ENCODE measurements at places on chromosomes 11 and 22.
A peak's percentile ranks its signal among the peaks of the same experiment; 100 is the strongest.

DNA sequence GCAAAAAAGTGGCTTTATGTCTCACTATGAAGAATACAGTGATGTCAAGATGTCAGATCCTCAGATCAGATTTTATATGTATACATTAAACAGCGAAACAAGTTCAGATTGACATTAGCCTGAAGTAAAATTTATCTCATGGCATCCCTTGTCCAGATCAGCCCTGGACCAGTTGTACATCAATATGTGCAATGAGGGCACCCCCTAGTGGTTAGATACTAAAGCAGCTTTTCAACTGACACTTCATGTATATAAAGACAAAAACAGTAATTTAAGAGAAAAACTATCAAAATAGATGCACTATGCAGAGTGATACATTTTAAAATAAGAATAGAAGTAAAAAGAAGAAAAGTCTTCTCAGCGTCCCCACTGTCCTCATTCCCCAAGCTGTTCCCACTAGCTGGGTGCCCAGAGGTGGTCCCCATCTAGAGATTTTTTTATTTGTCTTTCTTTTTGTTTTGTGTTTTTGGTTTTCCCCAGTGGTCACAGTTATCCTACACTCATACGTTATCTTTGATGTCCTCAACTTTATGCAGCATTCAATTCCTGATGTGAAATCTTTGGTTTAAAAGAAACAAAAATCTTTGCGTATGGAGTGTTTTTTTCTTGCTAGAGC is 2193.4 kb upstream of the RAG2 start:
- no peak for DNase-seq

GRCh38 chr22:23557036-23557435 is 23.1 kb downstream of the IGLL1 start:
- no peak for DNase-seq

GRCh38 chr11:12087075-12088004 is 23.1 kb upstream of the MICAL2 start:
- DNase-seq = no peak

DNA sequence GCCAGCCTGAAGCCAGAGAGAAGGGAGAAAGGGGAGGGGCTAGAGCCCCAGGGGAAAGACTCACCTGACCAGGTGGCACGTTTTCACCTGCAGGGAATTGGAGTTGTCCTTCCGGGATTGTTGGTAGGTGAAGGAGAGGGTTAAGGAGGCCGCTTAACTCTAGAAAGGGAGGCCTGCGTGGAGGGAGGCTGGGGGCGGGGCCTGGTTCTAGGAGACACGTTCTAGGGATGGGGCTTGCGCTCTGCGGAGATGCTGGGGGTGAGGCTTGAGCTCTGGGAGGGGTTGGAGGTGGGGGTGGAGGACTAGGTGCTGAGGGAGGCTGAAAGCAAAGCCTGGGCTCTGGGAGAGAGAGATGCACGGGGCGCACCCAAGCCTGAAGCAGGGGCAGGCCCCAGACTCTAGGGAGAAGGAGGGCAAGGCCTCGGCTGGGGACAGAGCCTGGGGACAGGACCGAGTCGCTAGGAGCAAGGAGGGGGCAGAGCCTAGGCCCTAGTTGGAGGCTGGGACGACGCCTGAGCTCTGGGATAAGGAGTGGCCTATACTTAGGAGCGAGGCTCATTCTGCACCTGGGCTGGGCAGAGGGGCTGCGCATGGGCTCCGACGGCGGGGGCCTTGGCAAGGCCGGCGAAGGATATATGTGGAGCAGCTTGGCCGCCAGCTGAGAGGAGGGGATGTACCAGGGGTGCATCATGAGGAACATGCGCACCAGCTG is 2.4 kb downstream of the RASGRP2 start:
- DNase-seq = no peak

- no peak for DNase-seq
Measured at GRCh38 chr22:35812600-35812999, 94.9 kb downstream of the APOL5 start.

GRCh38 chr11:111586388-111586831 is 15.8 kb upstream of the SIK2 start:
- peak; percentile 27 for DNase-seq

GRCh38 chr22:36512991-36513390 is 6.2 kb upstream of the FOXRED2 start:
- DNase-seq = no peak

- no peak for DNase-seq
Measured at GRCh38 chr11:132006884-132007580, 636.6 kb downstream of the NTM start.

- DNase-seq = no peak
Measured at GRCh38 chr11:78066471-78066870, 2.8 kb downstream of the THRSP start.

GRCh38 chr11:64220798-64221197 is 5.2 kb downstream of the TRPT1 start:
- no peak for DNase-seq

DNA sequence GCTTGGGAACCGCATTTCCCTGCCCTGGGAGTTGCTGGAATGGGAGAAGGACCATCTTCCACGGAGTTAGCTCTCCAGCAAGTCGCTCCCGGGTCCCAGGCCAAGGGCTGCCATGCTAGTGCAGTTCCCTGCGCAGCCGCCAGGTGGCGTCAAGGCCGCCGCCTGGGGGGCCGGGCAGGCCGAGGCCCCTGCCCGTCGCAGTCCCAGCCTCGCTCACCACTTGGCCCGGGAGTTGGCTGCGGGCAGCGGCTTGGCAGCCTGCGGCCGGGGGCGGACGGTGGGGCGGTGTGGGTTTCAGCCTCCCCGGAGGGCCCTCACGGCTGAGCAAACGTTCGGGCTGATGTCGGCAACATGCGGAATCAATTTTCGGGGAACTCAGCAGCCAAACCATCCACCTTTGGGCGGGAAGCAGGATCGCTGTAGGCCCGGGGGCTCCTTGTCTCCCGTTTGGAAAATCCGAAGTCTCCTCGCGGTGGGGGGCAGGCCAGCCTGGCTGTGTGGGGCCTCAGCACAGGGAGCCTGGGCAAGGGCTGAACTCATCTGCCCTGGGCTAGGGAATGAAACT is 415.1 kb downstream of the SOX6 start:
- no peak for DNase-seq

GRCh38 chr11:105670811-105671210 is 60.9 kb downstream of the GRIA4 start:
- no peak for DNase-seq

DNA sequence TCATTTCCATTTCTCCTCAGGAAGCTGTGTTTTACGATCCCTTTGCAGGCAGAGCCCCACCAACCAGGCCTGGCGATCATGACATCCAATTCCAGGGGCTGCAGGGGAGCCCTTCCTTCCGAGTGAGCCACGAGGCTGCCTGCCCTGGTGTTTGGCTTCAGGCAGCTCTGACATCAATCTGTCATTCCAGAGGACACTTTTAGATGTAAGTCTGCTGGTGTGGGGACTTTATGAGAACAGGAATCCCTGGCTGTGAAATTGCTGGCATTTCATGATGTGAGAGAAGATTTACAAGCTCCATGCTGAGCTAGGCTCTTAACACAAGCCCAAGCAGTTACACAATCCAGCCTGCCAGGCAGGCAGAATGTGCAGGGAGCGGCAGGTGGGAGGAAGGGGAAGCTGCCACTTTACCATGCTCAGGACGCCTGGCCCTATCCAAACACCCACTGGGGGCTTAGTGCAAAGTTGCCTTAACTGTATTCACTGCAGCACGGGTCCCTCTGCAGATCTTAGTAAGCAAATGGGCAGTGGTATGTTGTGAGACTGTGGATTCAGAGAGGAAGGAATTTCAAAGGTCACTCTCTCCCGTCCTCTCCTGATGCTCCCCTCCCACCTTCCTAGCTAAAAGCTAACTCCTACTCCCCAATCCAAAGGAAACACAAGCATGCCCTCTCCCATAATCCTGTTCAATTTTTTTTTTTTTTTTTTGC is 43.4 kb upstream of the MICAL2 start:
- DNase-seq = no peak

GRCh38 chr11:70076461-70076931 is 1.6 kb upstream of the ANO1 start:
- no peak for DNase-seq

All from activated CD4-positive, alpha-beta T cell treated with anti-CD3 and anti-CD28 coated beads, Interleukin-2, amount 50 U/mL, for 24 hours (primary cell).